ENCODE measurements at places on chromosomes 3 and 15.

GRCh38 chr3:10219737-10220136 lies 28.5 kb upstream of the TATDN2 start:
- DNase-seq: no peak

DNA sequence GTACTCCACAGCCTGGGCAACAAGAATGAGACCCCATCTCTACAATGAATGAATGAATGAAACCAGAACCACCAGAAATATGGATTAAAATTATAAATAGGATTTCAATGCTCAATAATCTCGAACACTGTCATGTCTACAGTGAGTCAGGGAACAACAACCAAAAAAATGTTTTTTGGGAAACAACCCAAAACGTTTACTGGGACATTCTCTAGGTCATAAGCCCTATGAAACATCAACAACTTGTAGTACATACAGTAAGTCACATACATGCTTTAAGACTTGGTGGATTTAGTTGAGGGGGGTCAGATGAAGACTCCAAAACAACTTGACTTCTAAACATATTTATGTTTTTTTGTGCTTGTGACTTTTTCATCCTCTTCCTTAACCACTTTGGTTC lies 511.2 kb downstream of the FOXP1 start:
- no peak for DNase-seq

DNA sequence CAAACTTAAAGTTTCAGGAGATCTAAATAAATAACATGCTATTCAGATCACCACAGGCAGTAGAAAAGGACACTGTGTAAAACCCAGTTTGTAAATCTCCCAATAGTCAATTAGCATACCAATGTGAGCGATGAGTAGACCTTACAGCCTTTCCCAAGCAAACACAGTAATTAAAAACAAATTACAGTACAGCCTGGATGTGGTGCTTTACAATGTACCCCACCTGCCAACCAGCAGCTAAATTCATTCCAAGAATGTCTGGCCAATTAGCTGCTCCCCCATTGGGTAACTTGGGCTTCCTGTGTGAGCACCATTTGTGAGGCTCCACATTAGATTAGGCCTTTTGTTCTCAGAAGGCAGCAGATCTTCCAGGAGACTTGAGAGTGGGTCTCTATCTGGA lies 635.0 kb downstream of the TBL1XR1 start:
- no peak for DNase-seq

GRCh38 chr3:122031123-122031468 lies 9.0 kb upstream of the ILDR1 start:
- DNase-seq: no peak

DNA sequence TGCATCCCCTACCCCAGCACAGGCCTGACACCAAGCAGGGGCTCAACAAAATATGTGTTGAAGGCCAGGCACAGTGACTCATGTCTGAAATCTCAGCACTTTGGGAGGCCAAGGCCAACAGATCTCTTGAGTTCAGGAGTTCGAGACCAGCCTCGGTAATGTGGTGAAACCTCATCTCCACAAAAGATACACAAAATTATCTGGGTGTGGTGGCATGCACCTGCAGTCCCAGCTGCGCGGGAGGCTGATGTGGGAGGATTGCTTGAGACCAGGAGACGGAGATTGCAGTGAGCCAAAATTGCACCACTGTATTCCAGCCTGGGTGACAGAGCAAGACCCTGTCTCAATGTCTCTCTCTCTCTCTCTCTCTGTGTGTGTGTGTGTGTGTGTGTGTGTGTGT lies 30.7 kb upstream of the CYP11A1 start:
- no peak for DNase-seq

- no peak for DNase-seq
These were observed 26.4 kb upstream of the SLC30A4 start for GRCh38 chr15:45548753-45549520.

- DNase-seq: no peak
These were observed 20.5 kb downstream of the FAM240A start for GRCh38 chr3:46632792-46633191.

- no peak for DNase-seq
These were observed 136.1 kb downstream of the ADAMTS17 start for GRCh38 chr15:100205549-100206295.
